ENCODE measurements at places on chromosomes 11 and 22. TPM values are rescaled to one million over a fixed set of nuclear protein-coding genes. Genes with fewer than 3 reads are reported as not detected.

GRCh38 chr22:21981874-21982273 is 713 bp downstream of the TOP3B start:
- no peak for DNase-seq

The TIMM8B gene
- total RNA-seq = 17.2 TPM

The CTSW gene
- total RNA-seq = 0.40 TPM

DNA sequence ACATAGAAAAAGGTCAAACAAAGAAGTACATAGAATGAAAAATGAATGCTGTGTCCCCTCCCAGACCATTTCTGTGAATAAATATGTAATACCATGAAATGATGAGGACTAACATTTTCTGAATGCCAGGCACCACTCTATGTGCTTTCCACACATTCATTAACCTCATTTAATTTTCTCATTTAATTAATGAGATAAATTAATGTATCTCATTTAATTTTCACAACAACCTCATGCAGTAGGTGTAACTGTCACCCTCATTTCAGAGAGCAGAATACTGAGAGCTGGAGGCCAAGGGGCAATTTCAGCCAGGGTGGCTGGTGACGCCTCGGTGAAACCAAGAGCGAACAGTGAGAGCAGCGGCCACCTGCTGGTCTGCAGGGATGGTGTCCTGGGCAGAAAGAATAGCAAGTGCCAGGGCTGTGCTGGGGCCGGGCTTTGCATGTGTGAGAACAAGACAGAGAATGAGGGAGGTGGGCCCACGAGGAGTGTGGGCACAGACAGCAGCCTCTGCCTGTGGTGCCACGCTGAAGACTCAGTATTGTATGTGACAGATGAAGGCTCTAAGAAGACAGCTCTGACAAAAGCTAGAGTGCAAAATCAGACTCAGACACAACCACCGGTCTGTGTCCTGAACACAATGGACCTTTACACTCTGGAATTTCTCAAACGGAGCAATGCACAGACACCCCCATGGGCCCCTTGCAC is 1.8 kb upstream of the SERPIND1 start:
- DNase-seq = no peak

GRCh38 chr11:3156282-3156660 is 8.8 kb downstream of the OSBPL5 start:
- DNase-seq = no peak

GRCh38 chr11:108882211-108882831 is 217.5 kb downstream of the DDX10 start:
- no peak for DNase-seq

The TRIM49 gene
- not detected for total RNA-seq

- peak; percentile 40 for DNase-seq
Observed at GRCh38 chr11:23453522-23453921, 593.2 kb upstream of the CCDC179 start.

- no peak for DNase-seq
Observed at GRCh38 chr11:126072801-126073594, 10.3 kb upstream of the CDON start.

The CCDC157 gene
- 2.6 TPM for total RNA-seq

- DNase-seq = no peak
Observed at GRCh38 chr11:115806056-115806455, 301.8 kb upstream of the CADM1 start.

DNA sequence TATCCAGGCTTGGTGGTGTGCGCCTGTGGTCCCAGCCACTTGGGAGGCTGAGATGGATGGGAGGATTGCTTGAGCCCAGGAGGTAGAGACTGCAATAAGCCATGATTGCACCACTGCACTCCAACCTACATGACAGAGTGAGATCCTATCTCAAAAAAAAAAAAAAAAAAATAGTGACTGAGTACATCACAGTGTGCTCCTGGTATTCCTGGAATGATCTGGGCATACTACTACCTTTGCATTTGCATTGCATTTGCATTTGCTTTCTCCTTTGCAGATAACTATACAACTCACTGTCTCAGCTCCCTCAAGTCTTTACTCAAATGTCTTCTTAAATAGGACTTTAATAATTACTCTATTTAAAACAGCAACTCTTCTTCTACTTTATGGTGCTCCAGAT is 51.8 kb downstream of the DLG2 start:
- DNase-seq = no peak

The CD3G gene
- total RNA-seq = not detected

DNA sequence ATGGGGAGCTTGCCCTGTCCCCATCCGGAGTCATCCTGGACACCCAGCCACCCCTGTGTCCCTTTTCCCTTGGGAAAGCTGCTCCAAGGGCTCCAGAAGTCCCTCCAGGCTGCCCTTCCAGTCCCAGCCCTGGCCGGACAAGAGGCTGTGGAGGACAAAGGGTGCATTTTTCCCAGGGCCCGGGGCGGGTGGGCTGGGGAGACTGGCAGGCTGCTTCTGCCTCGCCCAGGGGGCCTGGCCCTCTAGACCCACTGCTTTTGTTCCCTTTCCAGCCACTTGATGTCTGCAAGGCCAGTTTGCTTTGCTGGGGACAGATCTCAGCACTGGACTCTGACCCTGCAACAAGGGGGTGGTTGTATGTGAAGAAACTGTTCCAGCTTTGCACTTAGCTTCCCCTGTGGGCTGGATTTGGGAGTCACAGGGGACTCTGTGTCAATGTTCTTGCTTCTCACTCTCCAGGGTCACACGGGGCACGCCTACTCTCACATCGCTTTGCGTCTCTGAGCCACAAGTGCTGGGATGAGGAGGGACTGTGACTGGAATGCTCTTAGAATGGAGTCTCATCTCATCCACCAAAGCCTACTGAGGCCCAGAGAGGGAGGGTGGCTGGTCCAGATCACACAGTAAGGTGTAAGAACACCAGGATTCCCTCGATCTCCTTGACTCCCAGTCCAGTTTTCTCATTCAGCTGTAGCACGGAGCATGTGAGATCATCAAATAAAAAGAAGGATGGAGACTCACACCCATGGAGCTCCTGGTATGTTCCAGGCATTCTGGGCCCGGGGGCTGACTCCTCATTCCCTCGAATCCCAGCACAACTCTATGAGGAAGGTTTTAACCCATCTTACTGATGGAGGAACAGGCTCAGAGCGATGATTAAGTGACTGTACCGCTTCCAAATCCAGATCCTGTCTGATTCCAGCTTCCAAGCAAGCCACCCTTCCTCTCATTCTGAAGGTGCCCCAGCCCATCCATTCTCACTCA is 59.9 kb downstream of the FBXO7 start:
- no peak for DNase-seq

DNA sequence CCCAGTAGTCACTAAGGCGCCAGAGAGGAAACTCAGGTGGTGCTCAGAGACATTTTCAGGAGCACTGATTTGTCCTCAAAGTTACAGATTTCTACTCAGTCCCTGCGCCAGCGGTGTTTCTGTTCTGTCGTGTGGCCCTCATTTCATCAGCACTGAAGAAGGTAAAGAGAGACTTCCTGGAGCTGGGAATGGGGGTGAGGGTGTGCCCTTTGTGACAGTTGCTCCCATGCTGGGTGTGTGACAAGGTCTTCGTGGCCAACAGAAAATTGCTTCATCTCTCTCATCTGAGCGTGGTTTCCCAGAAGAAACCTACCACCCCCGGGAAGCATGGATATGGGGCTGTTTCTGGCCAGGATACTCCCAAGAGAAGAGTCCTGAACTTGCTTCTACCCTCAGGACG is 2.0 kb upstream of the PPARA start:
- DNase-seq = no peak

DNA sequence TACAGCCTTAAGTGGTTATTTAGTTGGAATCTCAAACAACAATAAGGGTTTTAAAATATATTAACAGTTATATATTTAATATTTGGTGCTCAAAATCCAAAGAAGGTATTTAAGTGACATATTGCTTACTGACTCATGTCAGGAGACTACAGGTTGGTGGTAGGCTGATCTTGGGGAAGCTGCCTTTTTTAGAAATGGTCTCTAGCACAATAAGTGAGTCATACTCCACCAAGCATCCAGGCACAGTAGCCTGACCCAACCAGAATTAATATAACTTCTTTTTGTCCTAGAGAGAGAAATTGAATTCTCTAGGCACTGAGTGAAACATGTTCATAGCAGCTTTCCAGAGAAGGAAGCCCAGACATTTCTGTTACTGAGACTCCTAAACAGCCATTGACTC is 868.5 kb upstream of the TENM4 start:
- no peak for DNase-seq

GRCh38 chr22:38935023-38935422 is 22.4 kb upstream of the APOBEC3A start:
- no peak for DNase-seq

DNA sequence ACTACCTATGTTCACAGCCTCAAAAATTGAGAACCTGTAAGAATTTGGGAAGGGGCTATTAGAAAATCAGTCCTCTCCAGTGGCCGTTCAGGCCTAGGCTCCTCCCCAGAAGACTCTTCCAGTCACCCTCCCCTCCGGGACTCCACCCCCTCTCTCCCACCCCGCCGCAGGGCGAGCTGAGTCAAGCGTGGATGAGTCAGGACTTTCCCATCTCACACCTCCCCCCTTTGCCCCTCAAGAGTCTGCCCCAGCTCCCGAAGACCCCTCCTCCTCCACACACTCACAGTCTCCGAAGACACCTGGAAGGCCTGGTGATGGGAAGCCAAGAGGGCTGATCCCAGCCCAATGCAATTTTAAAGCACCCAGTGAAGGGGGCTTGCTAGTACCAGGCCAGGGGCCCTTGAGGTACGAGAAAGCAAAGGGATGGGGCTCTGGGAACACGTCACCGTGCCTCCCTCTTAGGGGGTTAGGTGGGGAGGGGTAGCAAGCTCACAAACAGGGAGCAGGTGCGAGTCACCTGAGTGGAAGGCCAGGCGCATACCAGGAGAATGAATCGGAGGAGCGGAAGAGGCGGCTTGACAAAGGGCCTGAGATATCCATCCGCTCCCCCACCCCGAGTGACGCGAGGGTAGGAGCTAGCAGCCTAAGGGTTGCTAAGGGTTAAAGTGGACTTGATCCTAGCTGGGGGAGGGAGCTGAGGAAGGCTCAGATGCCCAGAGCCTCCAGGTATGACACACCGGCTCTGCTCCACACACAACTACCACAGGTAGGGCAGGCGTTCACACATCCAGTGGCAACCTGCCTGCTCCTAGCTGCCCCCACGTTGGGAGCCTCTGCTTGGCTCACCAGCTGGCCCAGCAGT is 13.6 kb downstream of the BCL9L start:
- DNase-seq = peak; percentile 87

The GPHA2 gene
- total RNA-seq = not detected

- DNase-seq = no peak
Observed at GRCh38 chr22:22507743-22508273, 734 bp downstream of the ZNF280B start.

DNA sequence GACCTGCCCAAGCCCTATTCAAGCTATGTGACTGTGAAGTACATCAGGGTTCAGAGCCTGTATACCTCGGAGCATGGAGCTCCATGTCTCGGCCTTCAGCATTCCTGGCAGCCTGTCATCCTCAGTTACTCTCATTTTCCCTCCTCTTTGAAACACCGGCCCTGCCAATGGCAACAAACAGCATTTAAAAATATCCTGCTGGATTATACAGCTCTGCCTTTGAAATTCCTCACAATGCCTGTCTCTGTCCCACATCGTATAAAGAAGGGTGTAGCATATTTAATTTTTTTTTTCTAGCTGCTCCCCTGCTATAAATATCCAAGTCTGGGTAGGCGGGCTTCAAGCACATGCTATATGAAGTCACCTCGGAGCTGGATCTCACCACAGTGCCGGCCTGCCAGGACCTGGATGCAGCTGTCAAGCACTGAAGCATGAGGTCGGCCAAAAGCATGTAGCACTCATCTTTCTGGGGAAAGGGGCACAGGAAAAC is 11.8 kb downstream of the ABTB2 start:
- peak; percentile 90 for DNase-seq

The CABP7 gene
- total RNA-seq = not detected

The DCUN1D5 gene
- total RNA-seq = 98.1 TPM

The H19 gene
- 6,113 TPM for total RNA-seq

The CNGA4 gene
- total RNA-seq = not detected
